ENCODE measurements at places on chromosomes 3 and 15. TPM values are rescaled to one million over a fixed set of nuclear protein-coding genes. Genes with fewer than 3 reads are reported as not detected.

DNA sequence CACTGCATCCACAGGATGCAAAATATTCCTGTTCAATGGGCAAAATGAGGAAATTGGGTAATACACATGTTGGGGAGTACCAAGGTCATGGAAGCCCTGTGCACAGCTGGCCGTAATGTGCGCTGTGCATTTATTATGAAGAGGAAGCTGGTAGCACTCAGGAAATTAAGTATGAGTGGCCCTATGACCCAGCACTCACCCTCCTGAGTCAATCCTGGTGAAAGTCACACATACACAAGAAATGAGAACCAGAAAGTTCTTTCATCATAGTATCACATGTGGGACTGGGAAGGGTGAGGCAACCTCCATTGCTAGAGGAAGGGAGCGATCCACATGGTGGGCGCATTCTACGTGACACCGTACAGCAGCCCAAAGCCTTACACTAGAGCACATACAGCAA, 11.4 kb upstream of the PRR20G start:
- no peak for DNase-seq
- no peak overlapping the region for H3K27ac ChIP-seq
- no peak overlapping the region for H3K4me3 ChIP-seq
- H3K4me1 ChIP-seq: peaks cover 6% of the 10 kb centered on the region

The PRR20G gene
- total RNA-seq: not detected

The CLASP2 gene
- total RNA-seq: 66.2 TPM

GRCh38 chr3:127004641-127005397, 21.9 kb downstream of the PLXNA1 start:
- peaks cover 19% of the 10 kb centered on the region for H3K36me3 ChIP-seq
- no peaks in the 10 kb centered on the region for H3K27me3 ChIP-seq
- no peak overlapping the region for H3K4me3 ChIP-seq
- H3K27ac ChIP-seq: no peak overlapping the region
- no peak for DNase-seq

The RPL39L gene
- total RNA-seq: 7.1 TPM

DNA sequence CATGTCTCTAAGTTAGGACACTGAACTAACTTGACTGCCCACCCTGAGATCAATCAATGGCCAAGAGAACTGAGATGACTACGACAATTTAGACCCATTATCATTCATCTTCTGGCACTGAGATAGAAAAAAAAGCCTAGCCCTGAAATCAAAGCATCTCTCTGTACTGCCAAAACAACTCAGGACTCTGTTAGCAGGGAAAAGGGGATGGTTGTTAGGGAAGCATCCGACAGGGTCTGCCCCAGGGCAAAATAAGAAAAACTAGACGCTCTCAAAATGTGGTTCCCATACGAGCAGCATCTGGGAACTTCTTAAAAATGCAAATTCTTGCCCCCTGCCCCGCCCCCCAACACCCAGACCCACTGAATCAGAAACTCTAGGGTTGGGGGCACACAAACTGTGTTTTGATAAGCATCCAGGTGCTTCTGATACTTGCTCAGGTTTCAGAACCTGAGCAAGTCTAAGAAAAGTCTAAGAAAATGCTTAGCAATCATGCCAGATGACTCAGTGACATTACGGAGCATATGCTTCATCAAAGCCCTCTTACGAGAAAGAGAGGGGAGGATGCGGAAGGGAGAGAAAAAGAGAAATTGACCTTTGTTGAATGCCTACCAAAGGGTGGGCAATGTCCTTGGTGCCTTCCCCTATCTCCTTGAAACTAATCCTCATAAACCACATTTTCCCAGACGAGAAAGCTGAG, 172.8 kb upstream of the HES1 start:
- H3K27me3 ChIP-seq: no peaks in the 10 kb centered on the region
- peaks cover 15% of the 10 kb centered on the region for H3K4me1 ChIP-seq
- no peak for DNase-seq
- no peak overlapping the region for H3K27ac ChIP-seq
- H3K36me3 ChIP-seq: no peaks in the 10 kb centered on the region

The DZIP1L gene
- 19.3 TPM for total RNA-seq

DNA sequence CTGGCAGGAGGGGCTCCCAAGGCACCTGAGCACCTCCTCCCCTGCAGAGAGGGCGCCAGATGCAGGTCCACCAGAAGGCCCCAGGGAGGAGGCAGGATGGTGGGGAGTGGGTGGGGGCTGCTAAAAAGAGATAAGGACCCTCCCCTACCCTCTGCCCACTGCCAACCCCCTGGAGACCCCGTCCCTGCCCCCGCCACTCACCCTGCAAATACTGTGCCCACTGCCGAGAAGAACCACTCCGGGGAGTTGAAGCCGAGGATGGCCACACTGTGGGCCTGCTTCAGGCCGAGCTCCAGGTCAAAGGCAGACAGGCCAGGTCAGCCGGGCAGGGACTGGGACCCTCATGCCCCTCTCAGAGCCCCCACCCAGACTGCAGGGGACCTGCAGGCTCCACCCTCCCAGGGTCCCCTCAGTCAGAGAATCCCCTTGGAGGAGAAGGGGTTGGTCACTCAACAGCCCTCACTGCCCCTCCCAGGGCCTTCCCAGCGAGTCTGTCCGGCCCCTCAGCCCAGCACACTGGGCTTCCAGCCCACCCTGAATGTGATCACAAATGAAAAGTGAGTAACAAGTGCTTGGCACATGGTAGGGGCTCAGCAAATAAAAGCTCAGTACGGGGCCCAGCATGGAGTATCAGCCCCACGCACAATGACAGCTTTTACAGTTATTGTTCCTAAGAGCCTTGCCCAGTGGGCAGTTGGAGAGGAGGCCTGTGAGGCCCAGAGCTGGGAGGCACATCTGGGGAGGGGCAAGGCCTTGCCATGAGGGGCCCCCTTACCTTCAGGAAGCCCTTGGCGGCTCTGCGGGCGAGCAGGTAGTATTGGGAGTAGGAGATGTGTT, 40.4 kb downstream of the ACSBG1 start:
- H3K27me3 ChIP-seq: no peaks in the 10 kb centered on the region
- H3K4me1 ChIP-seq: no peaks in the 10 kb centered on the region
- H3K36me3 ChIP-seq: no peaks in the 10 kb centered on the region
- H3K4me3 ChIP-seq: no peak overlapping the region
- peak; percentile 64 for DNase-seq

- H3K4me1 ChIP-seq: peaks cover 5% of the 10 kb centered on the region
- no peaks in the 10 kb centered on the region for H3K27me3 ChIP-seq
- no peak overlapping the region for H3K27ac ChIP-seq
- no peak for DNase-seq
- no peak overlapping the region for H3K4me3 ChIP-seq
These were observed 299.1 kb downstream of the TLE3 start for GRCh38 chr15:69798481-69799250.

DNA sequence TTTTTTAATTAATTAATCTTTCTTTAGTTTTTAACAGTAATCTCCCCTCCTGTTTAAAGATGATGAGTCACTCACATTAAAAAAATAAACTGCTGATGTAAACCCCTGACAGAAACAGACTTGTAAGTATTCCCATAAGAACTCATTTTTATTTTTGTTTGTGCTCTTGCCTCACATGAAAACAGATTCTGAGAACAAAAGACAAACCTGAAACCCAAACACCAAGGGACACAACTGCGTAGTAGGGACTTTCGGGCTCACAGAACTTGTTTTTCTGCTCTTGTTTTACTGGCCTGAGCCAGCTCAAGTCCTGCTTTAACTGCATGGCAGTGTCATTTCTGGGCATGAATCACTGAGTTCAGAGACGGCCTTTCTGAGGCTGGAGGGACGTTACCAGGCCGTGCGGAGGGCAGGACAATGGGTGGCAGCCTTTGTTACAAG, 600.8 kb downstream of the FOXP1 start:
- DNase-seq: peak; percentile 72
- peak overlapping the region; percentile 87 for H3K27ac ChIP-seq
- no peaks in the 10 kb centered on the region for H3K27me3 ChIP-seq
- peaks cover 44% of the 10 kb centered on the region for H3K4me1 ChIP-seq

The FHIT gene
- total RNA-seq: 13.8 TPM

GRCh38 chr15:82805994-82806406, at the start of gene FSD2:
FSD2 (minus strand) TSS chr15:82806069; CDS start chr15:82787390, 18,679 bp downstream.
- H3K27ac ChIP-seq: no peak within 1 kb of the TSS
- no peaks in the 10 kb centered on the region for H3K27me3 ChIP-seq
- H3K4me1 ChIP-seq: peaks cover 11% of the 10 kb centered on the region
- DNase-seq: no peak

DNA sequence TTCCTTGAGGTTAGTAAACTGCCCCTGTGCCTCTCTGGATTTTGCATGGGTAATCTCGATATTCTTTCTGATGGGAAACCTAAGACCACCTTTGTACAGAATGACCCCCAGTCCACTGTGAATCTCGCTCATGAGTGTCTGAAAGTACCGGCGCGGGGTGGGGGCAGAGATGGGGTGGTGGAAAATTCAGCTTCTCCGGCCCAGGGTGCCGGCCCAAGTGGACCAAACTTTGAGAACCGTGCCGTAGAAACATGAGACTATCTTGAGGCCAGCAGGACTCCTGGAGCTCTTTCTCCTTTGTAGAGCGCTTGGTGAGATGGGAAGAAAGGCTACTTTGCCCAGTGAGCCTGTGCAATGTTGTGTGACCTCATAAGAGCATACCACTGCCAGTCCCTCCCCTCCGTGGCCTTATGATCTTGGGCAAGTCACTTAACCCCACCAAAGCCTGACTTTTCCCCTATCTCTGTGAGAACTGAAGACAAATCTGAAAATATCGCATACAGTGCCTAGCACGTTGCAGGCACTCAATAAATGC, 40.4 kb upstream of the VEPH1 start:
- no peaks in the 10 kb centered on the region for H3K27me3 ChIP-seq
- peaks cover 23% of the 10 kb centered on the region for H3K4me1 ChIP-seq
- peak overlapping the region; percentile 49 for H3K27ac ChIP-seq
- H3K36me3 ChIP-seq: no peaks in the 10 kb centered on the region
- DNase-seq: no peak

DNA sequence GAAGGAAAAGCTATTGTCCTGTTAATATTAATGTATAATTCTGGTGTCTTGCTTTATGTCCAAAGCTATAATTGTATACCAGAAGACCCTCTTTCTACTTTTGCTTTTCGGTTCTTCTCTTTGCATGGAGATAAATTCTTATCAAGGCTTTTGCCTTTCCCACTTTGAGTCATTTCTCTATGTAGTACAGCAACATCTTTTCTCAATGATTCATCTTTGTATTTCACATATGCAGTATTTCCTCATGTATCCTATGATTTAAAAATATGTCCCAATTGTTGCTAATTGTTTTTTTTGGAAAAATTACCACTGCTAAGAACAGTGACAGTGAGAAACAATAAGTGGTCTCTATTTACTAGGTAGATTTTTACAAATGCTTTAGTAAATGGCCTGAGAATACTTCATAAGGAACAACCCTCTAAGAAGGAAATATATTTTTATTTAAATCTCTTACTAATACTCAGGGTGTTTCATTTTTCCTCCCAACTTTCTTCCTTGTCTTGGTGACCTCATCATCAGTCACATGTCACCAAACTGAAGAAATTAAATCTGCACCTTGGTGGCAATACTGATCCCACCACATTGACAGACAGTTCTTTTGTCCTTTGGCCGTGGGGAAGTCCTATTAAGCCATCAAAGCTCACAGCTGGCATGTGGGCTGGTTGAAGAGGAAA, 290.6 kb downstream of the SATB1 start:
- H3K4me3 ChIP-seq: no peak overlapping the region
- no peak overlapping the region for H3K27ac ChIP-seq
- DNase-seq: no peak
- H3K27me3 ChIP-seq: no peaks in the 10 kb centered on the region

GRCh38 chr3:189360291-189360690, 188.5 kb downstream of the TPRG1 start:
- DNase-seq: no peak
- no peaks in the 10 kb centered on the region for H3K27me3 ChIP-seq
- peaks cover 21% of the 10 kb centered on the region for H3K4me1 ChIP-seq
- no peak overlapping the region for H3K27ac ChIP-seq
- no peaks in the 10 kb centered on the region for H3K36me3 ChIP-seq

The CAMP gene
- not detected for total RNA-seq

DNA sequence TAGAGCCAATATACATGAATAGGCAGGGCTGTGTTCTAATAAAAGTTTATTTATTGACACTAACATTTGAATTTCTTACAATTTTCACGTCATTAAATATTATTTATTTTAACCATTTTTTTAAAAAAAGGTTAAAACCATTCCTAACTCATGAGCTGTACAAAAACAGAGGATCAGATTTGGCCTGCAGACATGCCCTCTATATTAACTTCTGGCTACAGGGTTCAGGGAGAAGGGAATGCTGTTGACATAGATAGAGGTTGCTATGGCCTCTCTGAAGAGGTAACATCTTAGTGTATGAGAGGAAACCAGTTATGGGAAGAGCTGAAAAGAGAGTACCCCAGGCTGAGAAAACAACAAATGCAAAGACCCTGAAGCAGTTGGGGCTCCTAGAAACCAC, 19.1 kb upstream of the RAP2B start:
- peaks cover 17% of the 10 kb centered on the region for H3K4me1 ChIP-seq
- H3K36me3 ChIP-seq: no peaks in the 10 kb centered on the region
- H3K27ac ChIP-seq: no peak overlapping the region
- no peak for DNase-seq

The PEX5L gene
- 0.16 TPM for total RNA-seq

DNA sequence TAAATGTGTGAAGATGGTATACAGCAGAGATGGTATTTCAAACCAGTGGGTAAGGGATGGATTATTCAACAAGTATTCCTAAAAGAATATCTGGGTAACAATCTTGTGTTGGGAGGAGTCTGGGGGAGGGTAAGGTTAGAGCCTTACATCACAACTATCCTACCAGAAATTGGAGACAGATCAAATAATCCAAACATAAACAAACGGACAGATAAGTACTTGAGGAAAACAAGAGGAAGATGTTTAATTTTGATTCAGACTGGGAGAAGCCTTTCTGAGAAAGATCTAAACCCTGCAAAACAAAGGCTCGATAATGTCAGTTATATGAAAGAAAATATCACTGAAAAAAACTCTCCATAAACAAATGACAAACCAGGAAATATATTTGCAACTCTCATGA, 77.9 kb downstream of the SLC9A9 start:
- H3K4me1 ChIP-seq: peaks cover 3% of the 10 kb centered on the region
- no peak overlapping the region for H3K4me3 ChIP-seq
- no peaks in the 10 kb centered on the region for H3K27me3 ChIP-seq
- no peak for DNase-seq

The SLC28A1 gene
- not detected for total RNA-seq

- no peak overlapping the region for H3K27ac ChIP-seq
- H3K27me3 ChIP-seq: no peaks in the 10 kb centered on the region
These were observed 236.8 kb downstream of the LRRN1 start for GRCh38 chr3:4036046-4036445.

- no peak overlapping the region for H3K4me3 ChIP-seq
- H3K4me1 ChIP-seq: no peaks in the 10 kb centered on the region
- DNase-seq: no peak
- H3K36me3 ChIP-seq: no peaks in the 10 kb centered on the region
- no peaks in the 10 kb centered on the region for H3K27me3 ChIP-seq
These were observed 107.3 kb downstream of the MINAR1 start for GRCh38 chr15:79539401-79539800.

- peaks cover 15% of the 10 kb centered on the region for H3K36me3 ChIP-seq
- H3K4me1 ChIP-seq: peaks cover 60% of the 10 kb centered on the region
- H3K4me3 ChIP-seq: no peak overlapping the region
- H3K27me3 ChIP-seq: no peaks in the 10 kb centered on the region
These were observed 9.5 kb downstream of the PRKCD start for GRCh38 chr3:53170325-53171063.

- peaks cover 3% of the 10 kb centered on the region for H3K27me3 ChIP-seq
- no peak overlapping the region for H3K27ac ChIP-seq
- H3K36me3 ChIP-seq: no peaks in the 10 kb centered on the region
- H3K4me1 ChIP-seq: no peaks in the 10 kb centered on the region
These were observed 75.6 kb upstream of the AGBL1 start for GRCh38 chr15:86004061-86004460.

- H3K27ac ChIP-seq: peak overlapping the region; percentile 85
- H3K4me1 ChIP-seq: peaks cover 47% of the 10 kb centered on the region
- no peaks in the 10 kb centered on the region for H3K27me3 ChIP-seq
These were observed 43.7 kb upstream of the ATP2C1 start for GRCh38 chr3:130850044-130850797.

The ANKUB1 gene
- not detected for total RNA-seq

The DVL3 gene
- 72.7 TPM for total RNA-seq
